A549 treated with RU486 at 1 μM for 4 hours (cell line): ENCODE measurements at places on chromosomes 2 and 18. TPM values are rescaled to one million over a fixed set of nuclear protein-coding genes. Genes with fewer than 3 reads are reported as not detected.

Gene SUMO1
- total RNA-seq = 92.4 to 193 TPM (median 147 TPM) in 5 replicates

Gene NEB
- total RNA-seq = 0.17 to 0.47 TPM (median 0.37 TPM) in 5 replicates

Gene B3GNT7
- total RNA-seq = 1.7 to 2.6 TPM (median 2.0 TPM) in 5 replicates

Gene KIF5C
- 0.16 to 0.42 TPM (median 0.35 TPM) in 5 replicates for total RNA-seq

Gene INHA
- total RNA-seq = 0.17 to 0.81 TPM (median 0.51 TPM) in 5 replicates

Gene GFPT1
- total RNA-seq = 19.2 to 30.0 TPM (median 26.7 TPM) in 5 replicates

Gene DNAH6
- 0.09 to 0.19 TPM (median 0.11 TPM) in 4 of 5 replicates, not detected in the other for total RNA-seq

Gene C1QL2
- total RNA-seq = 0.07 to 0.15 TPM (median 0.11 TPM) in 4 of 5 replicates, not detected in the other

Gene LMAN2L
- 20.2 to 24.1 TPM (median 22.8 TPM) in 5 replicates for total RNA-seq

Gene TMEM17
- total RNA-seq = 3.3 to 5.7 TPM (median 5.4 TPM) in 5 replicates

Gene KCTD1
- total RNA-seq = 29.8 to 33.2 TPM (median 31.8 TPM) in 5 replicates

Gene RMC1
- 12.5 to 15.5 TPM (median 14.7 TPM) in 5 replicates for total RNA-seq

Gene CNGA3
- total RNA-seq = 0.02 to 0.06 TPM in 2 of 5 replicates, not detected in the others

Gene SLC9A4
- not detected in 5 replicates for total RNA-seq

Gene MAP3K19
- total RNA-seq = not detected in 5 replicates

Gene SLC23A3
- 0.19 to 0.90 TPM (median 0.53 TPM) in 5 replicates for total RNA-seq

Gene MBD1
- total RNA-seq = 25.2 to 37.5 TPM (median 34.6 TPM) in 5 replicates

Gene BUB1
- 32.4 to 48.9 TPM (median 45.5 TPM) in 5 replicates for total RNA-seq

Gene KIAA2012
- not detected in 5 replicates for total RNA-seq

Gene RFTN2
- total RNA-seq = not detected in 5 replicates

Gene CTAGE1
- total RNA-seq = not detected in 5 replicates
